NCI-H146 (cell line): ENCODE measurements at places on chromosomes 2 and 18.

GRCh38 chr2:46825231-46825938 is 90.2 kb downstream of the MCFD2 start:
- DNase-seq: no peak

DNA sequence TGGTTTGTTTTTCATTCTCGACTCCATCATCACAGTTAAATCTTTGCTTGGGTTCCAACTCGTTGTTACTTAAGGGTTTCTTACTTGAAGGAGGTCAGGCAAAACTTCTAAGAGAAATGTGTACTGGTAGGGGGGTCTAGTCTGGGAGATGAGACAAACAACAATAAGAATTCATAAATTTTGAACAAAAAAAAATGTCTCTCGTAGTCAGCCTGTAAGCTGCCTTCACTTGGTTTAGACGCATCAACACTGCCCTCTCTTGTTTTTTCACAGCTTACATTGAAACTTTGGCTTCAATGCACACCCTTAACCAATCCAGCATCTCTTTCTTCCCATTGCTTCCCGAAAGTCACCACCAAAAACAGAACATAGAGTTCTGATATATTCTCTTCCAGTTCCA is 576.4 kb upstream of the PIK3C3 start:
- peak; percentile 89 for DNase-seq

DNA sequence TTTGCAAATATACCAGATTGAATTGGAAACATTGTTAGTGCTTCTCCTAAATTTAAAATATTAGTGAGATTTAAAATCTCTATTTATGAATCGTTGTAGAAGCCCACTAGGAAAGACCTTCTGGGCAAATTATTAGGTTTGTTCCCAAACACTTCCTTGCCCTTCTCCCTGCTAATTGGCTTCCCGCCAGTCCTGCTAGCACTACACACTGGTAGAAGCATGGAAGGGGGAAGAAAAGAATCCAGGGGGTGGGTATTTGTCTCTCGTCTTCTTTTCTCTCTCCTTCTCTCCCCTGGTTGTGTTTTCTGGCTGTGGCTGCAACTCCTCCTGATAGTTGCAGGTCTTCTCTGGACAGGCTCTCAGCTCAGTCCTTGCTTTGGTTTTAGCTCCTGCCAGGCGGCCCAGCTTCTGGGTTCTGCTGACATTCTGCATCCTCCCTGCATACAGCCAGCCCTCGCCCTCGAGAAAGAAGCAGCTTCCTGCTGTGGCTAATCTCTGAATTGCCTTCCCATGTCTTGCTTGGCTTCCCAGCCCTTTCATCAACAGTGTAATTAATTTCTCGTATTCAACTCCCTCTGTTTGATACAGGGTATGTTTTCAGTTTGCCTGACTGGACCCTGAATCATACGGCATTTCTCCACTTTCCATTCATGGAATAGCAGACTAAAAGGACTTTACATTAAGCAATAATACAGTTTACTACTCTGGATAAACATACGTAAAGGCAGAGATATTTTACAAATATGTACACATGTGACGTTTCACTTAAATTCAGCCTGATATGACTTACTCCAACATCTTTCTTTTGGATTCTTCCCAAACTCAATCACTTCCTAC is 6.9 kb upstream of the PARD3B start:
- DNase-seq: peak; percentile 56

GRCh38 chr18:22899421-22899820 is 33.7 kb upstream of the RBBP8 start:
- no peak for DNase-seq

- no peak for DNase-seq
These were observed 138.7 kb upstream of the CCDC150 start for GRCh38 chr2:196500686-196501431.

GRCh38 chr2:37842732-37843440 is 82.2 kb upstream of the RMDN2 start:
- DNase-seq: no peak

GRCh38 chr2:1771626-1772280 is 27.4 kb upstream of the PXDN start:
- no peak for DNase-seq

GRCh38 chr18:40473221-40474029 is 1481.6 kb upstream of the PIK3C3 start:
- DNase-seq: peak; percentile 25

GRCh38 chr2:156322051-156322685 is 10.4 kb downstream of the NR4A2 start:
- no peak for DNase-seq

- DNase-seq: no peak
These were observed 51.7 kb downstream of the TNS1 start for GRCh38 chr2:217951091-217951490.

GRCh38 chr2:24123922-24124580 is 782 bp downstream of the FAM228B start:
- DNase-seq: peak; percentile 73

- no peak for DNase-seq
These were observed 32.6 kb upstream of the KCMF1 start for GRCh38 chr2:84938194-84938879.

- no peak for DNase-seq
These were observed 31.4 kb downstream of the MAPRE2 start for GRCh38 chr18:35072616-35073015.

DNA sequence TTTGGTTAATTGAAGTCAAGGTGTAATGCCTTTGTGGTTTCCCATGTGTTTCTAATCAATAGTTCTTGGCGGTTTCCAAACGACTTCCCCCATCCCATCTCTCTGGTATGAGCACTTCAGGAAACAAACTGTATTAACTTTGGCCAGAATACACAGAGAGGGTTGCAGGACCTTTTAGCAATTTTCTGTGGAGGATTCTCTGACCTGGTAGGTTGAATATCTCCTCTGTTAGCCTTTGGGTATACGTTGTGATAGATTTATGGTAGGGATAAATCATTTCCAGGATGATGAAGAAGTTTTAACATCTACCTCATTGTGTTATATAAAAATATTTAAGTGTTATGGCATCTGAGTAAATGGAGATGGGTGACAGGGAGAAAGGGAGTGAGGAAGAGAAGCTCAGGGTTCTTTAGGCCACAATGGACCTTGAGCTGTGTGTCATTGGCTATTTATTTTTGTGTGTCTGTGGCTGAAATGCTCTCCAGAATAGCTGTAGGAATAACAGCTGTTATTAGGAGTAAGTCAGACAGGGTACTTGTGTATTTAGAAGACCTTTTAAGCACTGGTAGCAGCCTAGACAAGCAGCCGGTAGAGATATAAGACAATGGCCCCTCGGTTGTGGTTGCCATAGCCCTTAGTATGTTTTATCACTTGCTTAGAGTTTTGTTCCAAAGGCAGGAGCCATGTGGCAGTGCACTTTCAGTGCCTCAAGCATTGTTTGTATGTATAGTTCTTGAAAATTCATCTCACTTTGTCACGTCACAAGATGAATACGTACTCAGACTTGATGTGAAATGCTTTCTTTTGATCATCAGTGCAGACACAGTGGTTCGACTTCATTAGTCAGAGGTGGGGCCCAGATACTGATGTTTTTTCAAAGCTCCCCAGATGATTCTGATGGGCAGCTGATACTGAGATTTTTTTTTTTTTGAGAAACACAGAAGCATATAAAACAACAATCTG is 91.1 kb downstream of the FMNL2 start:
- DNase-seq: no peak

- DNase-seq: peak; percentile 75
These were observed 72.4 kb downstream of the ID2 start for GRCh38 chr2:8754106-8754776.

GRCh38 chr2:51516667-51517066 is 484.7 kb upstream of the NRXN1 start:
- no peak for DNase-seq

DNA sequence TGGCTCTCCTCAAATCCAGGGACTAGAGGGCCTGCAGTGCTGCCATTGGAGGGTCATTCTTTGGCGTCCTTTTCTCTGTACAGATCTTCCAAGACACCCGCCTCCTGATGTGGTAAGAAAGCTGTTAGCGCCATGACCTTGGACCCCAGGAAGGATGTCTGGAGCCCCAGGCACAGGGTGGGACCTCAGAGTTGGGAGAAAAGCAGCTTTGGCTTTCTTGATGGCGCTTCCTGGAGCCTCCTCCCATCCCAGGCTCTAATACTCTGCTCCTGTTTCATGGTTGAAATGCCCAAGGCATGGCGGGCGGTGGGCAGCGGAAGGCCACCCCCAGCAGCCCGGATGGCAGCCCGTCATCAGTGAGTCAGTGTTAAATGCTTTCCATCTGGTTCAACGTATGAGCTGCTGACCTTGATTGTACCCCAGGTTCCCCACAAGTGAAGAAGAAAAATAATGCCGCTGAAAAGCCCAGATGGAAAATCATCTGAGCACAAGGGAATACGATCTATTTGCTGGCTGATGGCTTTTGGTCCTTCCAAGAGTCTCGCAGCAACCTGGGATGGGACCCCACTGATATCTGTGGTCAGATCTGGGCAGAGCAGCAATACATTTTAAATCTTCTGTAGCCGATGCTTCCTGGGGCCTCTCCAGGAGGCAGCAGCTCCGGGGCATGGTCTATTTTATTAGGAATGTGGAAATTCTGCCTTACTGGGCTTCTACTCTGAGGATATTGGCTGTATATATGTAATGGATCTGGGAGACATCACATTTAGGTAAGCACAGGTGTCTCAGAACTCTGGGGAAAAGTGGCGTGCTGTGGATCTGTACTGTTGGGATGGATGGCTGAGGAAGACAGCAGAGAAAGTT is 15.1 kb downstream of the ACKR3 start:
- no peak for DNase-seq

DNA sequence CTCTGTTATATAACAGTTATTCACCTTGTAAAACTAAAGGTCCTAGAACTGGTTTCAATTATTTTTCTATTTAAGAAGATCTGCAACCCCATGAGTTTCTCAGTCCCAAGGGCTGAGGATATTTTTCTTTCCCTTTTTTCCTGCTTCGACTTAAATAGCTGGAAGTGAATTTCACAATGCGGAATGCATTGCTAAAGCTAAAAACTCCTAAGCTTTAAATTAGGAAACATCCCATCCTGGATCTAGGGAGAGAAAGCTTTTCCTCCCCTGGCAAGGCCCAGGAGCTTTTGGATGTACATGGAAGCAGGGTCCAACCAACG is 1.4 kb downstream of the RFX8 start:
- no peak for DNase-seq

GRCh38 chr2:173150963-173151362 is 75.3 kb downstream of the MAP3K20 start:
- DNase-seq: no peak

- DNase-seq: no peak
These were observed 24.6 kb downstream of the RTP5 start for GRCh38 chr2:241894056-241894641.

DNA sequence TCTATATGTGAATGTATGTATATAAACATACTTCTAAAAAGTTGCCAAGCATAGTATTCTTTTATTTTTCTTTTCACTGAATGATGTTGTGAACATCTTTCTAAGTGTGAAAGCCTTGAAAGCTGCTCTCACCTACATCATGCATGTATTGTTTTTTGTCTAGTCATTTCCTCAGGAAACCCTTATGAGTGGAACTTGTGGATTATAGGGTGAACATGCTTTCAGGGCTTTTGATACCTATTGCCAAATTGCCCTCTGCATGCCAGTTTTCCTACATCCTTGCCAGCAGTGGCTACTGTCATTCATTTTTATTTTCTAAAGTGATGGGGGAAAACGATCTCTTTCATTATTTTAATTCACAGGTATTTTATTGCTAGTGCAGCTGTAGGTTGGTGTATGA is 78.3 kb downstream of the ADAM23 start:
- no peak for DNase-seq

GRCh38 chr2:33406622-33407021 is 69.8 kb upstream of the RASGRP3 start:
- no peak for DNase-seq

- no peak for DNase-seq
These were observed 32.8 kb downstream of the TMEM247 start for GRCh38 chr2:46512185-46512584.

GRCh38 chr2:187593697-187594096 is 39.5 kb upstream of the TFPI start:
- DNase-seq: no peak

- no peak for DNase-seq
These were observed 64.9 kb downstream of the LNPK start for GRCh38 chr2:175937216-175937615.

DNA sequence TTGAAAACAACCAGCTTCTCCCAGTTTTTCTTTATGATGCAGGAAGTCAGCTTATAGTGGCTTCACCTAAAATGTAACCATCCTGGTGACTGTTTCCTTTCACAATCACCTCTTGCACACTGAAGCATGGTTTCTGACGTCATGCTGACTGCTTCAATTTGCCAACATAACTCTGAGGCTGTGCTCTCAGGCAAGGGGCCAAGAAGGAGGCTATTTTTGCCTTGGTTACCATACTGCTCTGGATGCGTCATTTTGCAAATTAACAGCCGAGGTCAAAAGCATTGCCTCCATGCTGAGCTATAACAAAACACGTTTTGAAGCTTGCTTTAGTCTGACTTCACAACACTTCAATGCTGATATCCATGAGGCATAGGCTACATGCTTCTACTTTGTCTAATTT is 397.8 kb downstream of the METTL4 start:
- DNase-seq: peak; percentile 20

DNA sequence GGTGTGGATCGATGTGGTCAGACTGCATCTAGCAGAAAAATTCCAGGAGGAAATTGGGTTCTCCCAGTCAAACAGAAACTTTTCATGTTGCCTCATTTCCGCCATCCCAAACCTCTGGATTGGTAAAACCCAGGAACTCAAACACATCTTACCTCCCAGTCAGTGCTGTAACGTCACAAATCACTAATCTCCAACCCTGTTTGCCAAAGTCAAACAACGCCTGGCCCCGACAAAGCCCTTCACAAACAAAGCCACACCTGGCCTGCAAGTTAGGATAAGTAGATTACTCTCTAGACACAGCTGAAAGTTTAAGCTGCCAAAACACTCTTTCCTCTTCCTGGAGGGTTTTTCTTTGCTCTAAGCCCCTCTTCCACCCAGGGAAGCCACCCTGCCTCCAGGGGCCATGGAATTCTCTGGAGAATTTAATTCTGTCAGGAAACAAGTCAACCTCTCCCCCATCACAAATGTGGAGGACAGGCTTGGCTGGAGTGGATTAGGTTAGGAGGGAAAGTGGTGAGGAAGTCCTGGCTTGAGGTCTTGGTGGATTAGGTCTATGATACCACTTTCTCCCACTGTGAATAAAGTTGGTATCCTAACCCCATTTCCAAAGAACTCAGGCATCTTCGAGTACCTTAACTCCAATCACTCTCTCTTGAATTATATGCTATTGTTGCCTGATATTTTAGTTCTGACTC is 86.7 kb downstream of the LYPD6B start:
- DNase-seq: peak; percentile 11

GRCh38 chr18:3319399-3319798 is 57.5 kb downstream of the MYL12B start:
- DNase-seq: no peak

- no peak for DNase-seq
These were observed 15.0 kb upstream of the PGAP1 start for GRCh38 chr2:196941398-196942078.
